ENCODE measurements at places on chromosomes 1 and 21.

DNA sequence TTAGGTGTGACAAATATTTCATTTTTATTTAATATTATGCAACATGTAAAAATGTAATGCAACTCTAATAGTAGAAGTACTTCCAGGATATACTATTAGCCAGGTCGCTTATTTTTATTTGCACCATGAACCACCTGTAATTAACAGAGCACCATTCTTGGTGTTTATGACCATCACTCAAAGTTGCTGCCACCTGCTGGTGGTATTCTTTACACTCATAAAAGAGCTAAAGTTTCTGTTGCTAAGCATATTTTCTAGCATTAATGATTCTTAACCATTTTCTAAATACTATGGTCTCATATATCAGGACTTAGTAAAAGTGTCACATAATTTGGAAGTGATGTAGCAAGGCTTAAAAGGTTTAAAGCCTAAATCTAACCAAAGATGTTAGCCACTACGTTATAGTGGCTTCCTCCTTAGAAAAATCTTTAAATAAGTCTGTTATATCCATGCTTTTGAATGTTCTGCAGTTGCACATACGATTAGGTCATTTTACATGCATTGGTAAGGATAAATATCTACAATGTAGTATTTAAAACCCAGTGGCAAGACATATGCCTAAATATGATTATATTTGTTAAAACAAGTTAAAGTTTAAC, 244.5 kb downstream of the NEGR1 start:
- no peak for DNase-seq

GRCh38 chr21:27301220-27301619, 334.3 kb upstream of the ADAMTS5 start:
- DNase-seq: no peak

GRCh38 chr1:70504821-70505193, 93.7 kb downstream of the CTH start:
- no peak for DNase-seq

DNA sequence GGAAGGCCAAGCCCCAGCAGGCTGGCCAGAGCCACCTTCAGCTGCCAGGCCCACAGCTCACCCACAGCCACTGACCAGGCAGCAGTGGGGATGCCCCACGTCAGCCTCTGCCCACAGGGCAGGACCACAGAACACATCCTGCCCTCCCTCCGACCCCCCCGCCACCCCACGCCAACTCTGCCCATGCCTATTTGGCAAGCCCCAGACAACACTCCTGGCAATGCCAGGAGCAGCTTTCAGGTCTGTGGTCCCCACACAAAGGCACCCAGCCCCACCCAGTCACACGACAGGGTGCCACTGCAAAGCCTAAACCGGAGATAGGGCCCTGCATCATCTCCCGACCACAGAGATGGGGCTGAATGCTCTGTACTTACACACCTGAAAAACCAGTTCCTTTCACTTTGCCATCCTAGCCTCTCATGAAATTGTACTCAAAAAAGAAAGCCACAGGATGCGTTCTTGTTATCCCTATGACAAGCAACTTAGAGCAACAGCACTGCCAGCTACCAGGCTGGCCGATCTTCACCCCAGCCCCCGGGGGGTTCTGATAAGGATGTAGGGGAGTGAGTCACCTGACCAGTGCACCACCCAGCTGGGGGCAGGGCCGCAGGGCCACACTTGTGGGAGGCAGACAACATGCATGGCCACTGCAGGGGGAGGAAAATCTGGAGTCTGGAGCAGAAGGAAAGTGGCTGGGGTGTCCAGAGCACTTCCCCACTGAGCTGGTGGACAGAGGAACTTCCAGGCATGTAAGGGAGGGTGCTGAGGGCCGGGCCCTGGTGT, 36.2 kb downstream of the UBE2G2 start:
- DNase-seq: peak; percentile 71

GRCh38 chr1:165045902-165046301, 310.6 kb downstream of the LMX1A start:
- no peak for DNase-seq

GRCh38 chr1:108007531-108007930, 42.6 kb upstream of the VAV3 start:
- no peak for DNase-seq

DNA sequence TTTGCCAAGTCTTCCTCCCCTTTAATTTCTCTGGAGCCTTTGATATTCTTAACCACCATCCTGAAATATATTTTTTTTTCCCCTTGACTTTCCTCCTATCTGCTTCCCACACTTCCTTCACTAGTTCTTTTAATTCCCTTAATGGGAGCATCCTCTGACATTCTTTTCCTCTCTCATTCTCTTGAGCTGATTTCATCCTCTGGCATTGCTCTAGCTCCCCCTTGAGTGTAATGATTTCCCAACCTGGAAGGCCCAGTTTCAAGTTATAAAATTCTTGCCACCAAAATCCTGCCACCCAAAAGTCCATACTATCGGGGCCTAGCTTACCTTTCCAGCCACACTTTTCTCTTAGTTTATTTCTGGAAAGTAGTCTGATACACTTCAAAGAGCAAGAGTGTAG, 39.5 kb upstream of the UBE2U start:
- DNase-seq: no peak

DNA sequence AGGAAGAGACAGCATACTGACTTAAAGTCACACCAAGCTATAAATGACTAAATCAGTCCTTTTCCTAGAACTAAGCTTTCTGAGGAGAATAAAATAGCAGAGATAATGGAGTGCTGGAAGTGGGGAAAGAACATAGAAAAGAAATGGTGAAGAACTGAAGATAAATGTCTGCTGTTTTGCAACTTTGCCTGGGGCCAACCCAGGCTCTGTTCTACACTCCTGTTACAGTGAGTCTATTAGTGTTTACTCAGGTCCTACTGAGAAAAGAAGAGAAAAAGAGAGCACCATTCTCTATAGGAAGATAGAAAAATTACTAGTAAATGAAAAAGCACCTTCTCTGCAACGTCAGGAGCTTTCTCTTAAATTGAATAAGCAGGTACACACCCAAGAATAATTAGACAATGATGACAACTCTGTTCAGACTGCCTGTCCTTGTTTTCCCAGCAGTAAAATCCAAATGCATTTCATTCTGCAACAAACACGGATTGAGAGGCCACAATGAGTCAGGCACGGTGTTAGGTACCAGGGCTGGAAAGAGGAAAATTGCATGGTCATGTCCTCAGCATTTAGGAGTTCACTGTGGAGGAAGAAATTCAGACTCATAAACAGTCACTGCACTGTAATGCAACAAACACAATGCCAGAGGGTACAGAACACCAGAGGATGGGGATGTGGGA, 139.4 kb upstream of the CAMK1G start:
- no peak for DNase-seq

GRCh38 chr1:34984435-34984792, 733 bp downstream of the TMEM35B start:
- DNase-seq: peak; percentile 7

GRCh38 chr1:6489383-6489765, 2.1 kb downstream of the PLEKHG5 start:
- DNase-seq: no peak

DNA sequence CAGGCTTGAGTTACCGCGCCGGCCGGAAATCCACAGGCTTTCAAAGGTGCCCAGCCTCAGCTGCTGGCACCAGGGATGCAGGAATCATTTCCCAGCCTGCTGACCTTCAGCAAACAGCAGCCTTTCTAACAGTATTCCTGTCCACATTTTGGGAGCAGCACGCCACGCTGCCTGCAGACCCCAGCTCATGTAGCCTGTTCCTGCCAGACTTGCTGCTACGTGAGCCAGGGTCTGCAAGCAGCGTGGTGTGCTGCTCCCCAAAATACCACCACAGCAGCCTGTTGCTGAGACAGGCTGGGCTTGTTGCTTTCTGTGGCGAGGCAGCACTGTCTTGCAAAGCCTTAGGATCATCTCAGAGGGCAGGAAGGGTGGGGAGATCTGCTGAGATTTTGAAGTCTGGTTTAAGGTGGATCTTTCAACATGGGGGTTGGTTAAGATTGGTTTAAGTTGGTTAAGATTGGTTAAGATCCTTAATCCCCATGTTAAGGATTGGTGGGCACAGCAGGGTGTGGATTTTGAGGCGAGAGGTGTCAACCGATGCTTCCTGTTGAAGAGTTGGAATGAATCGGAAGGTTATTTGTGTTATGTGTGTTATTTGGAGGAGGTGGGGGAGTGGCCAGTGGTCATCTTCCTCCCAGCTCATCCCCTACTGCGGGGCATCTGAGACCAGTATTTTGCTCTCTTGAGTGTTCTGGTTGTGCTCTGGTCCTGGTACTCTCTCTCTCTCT, 12.9 kb downstream of the FAAH start:
- DNase-seq: no peak

GRCh38 chr21:34520764-34521508, 8.9 kb upstream of the KCNE1 start:
- no peak for DNase-seq

DNA sequence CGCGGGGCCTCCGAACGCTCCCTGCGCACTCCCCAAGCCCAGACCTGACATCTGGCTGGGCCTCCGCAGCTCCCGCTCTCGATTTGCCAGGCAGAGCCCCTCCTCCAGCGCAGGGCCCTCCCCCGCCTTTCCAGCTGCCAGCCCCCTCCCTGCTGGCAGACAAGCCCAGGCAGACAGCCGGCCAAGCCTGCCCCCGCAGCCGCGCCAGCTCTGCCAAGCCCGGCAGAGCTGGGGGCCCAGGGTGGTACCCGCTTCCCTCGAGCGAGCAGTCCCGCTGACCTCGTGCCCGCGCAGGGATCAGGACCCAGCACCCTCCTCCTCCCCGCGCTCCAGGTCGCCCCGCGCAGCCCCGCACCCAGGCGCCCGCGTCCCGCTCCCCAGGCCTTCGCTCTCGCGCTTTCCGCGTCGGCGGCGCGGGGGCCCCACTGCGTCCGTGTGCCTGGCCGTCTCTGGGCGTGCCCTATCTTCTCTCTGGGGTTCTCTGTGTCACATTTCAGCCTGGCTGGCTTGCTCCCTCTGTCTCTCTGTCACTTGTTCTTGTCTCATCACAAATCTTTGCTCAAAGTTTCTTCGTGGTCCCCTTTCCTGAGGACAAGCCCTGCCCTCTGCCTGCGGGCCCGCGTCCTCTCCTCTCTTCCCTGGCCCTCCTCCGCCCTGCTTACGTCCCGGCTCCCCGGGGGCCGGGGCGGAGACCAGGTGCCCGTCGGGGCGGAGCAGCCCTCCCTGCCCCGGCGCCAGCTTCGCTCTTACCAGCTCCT, 580 bp downstream of the INKA2 start:
- peak; percentile 52 for DNase-seq

- DNase-seq: no peak
Observed at GRCh38 chr1:7401814-7402547, 369.1 kb upstream of the VAMP3 start.

DNA sequence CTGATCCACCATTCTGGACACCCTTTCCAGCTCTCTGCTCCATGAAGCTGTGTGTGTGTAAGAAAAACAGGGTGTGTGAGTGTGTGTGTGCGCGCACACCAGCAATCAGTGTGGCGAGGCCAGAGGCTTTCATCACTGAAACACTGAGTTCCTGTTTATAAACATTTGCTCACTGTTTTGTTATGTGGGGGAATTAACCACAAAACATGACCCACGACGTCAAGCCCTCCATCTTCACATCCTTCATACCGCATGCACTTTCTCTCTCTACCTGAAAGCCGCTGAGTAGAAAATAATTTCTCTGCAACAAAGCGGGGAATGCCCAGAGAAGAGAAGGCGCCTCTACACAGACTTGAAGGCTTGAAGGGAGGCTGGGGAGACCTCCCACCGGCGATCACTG, 148.9 kb upstream of the IRF2BP2 start:
- no peak for DNase-seq

- DNase-seq: no peak
Observed at GRCh38 chr1:225509770-225510169, 81.9 kb upstream of the LBR start.

GRCh38 chr1:6261615-6261995, 707 bp upstream of the GPR153 start:
- no peak for DNase-seq

- DNase-seq: no peak
Observed at GRCh38 chr1:115299266-115299665, 38.8 kb downstream of the NGF start.

GRCh38 chr1:248811514-248812490, 13.9 kb downstream of the SH3BP5L start:
- no peak for DNase-seq

- DNase-seq: no peak
Observed at GRCh38 chr1:22080191-22080590, 27.7 kb downstream of the CDC42 start.

DNA sequence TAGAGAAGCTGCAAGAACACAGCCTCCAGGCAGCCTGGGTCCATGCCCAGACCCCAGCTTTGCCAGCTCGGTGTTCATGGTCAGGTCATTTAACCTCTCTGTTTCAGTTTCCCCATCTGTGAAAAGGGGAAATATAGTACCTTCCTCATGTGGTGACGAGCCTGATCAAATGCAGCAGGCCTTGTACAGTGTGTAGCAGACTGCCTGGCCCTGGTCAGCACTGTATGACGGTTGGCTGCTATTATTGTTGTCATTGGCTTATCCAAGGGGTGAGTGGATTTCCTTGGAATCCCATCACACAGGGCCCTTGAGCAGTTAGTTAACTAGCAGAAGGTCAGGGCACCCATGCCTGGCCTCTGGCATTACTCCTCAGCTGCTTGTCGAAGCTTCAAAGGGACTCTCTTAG, 6.6 kb upstream of the TMEM51 start:
- no peak for DNase-seq

DNA sequence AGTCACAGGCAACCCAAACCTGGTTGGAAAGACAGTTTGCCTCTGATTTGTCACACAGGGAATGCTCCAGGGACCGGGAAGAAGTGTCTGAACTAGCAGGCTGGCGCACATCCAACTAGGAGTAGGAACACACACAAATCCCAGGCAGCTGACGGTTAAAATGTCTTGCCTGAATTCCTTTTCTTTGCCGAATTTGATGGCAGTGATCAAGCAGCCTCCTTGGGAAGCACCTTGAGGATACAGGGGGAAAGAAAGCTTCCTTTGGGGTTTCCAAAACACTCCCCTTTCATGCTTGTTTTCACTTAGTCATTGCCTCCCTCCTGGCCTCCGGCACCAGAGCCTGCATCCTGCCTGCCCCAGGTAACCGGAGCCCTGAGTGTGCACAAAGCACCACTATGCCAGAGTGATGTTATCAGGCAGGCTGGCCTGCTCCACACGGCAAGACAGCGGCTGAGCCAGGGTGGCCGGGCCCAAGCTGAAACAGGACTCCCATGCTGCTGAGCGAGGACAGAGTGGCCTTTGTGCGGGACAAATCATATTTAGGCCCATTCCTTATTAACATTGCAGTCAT, 193.8 kb downstream of the LMX1A start:
- no peak for DNase-seq

GRCh38 chr1:40734882-40735628, 43.6 kb downstream of the NFYC start:
- no peak for DNase-seq

GRCh38 chr21:37075214-37075770, 2.2 kb downstream of the TTC3 start:
- no peak for DNase-seq

GRCh38 chr1:116390195-116390594, 17.2 kb downstream of the ATP1A1 start:
- peak; percentile 41 for DNase-seq
